AG04449 (cell line): ENCODE measurements at places on chromosomes 13 and 19.
A peak's percentile ranks its signal among the peaks of the same experiment; 100 is the strongest.

- no peak for DNase-seq
These were observed 55.1 kb downstream of the CDADC1 start for GRCh38 chr13:49302817-49303216.

- no peak for DNase-seq
These were observed 411.2 kb downstream of the FGF9 start for GRCh38 chr13:22082030-22082429.

- no peak for DNase-seq
These were observed 4.6 kb downstream of the GRIN2D start for GRCh38 chr19:48398102-48398374.

DNA sequence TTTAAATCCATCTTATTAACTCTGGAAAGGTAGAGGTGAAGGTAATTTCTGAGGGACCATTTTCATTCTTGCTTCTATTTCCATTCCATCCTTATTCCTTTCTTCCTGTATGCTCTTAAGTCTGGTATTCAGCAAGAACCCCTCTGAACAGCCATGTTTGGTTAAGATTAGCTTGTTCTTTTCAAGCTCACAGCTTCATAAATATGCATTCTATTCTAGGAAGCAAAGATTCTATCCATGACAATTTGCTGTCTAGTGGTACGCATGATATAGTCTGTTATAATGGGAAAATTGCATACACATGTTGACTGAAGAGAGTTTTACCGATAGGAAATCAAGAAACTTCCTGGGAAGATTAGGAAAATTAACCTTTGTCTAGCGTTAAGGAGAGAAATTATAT is 218.7 kb downstream of the HS6ST3 start:
- no peak for DNase-seq

DNA sequence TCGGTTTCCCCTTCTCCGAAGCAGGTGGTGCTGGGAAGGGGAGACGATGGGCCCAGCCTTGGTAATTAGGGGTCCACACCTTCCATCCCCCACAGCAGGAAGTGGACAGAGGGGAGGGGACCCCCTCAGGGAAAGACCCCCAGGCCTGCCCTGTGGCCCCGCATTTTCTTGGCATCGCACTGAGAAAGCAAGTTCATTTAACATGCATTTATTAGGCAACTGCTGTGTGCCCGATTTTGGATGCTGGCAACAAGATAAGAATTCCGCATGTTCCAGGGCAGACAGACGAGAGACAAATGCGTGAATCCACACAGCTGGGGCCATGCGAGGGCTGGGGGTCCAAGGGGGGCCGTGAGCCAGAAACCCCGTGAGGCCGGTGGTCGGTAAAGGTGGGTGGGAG is 28.4 kb downstream of the ARID3A start:
- no peak for DNase-seq

- no peak for DNase-seq
These were observed 57.9 kb upstream of the C1QTNF9 start for GRCh38 chr13:24251525-24251924.

GRCh38 chr13:24045597-24045996 is 114.9 kb upstream of the SPATA13 start:
- DNase-seq: no peak

DNA sequence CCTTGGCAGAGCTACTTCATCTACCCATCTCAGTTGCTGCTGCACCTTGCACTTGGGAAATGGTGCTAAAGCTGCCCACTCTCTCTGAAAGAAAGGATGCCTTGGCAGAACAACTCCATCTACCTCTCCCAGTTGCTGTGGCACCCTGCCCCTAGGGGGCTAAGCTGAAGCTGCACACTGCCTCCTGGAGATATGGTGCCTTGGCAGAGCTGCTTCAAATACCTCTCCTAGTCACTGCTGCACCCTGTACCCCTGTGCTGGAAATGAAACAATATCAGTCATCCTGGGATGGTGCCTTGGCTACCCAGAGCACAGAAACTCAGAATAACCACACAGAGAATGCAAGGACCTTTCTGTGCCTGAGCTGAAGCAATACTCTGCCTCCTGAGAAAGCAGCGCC is 615.8 kb downstream of the DIAPH3 start:
- DNase-seq: no peak

GRCh38 chr13:74184283-74184682 is 50.1 kb upstream of the KLF12 start:
- DNase-seq: no peak

- DNase-seq: no peak
These were observed 105.9 kb downstream of the AKAP11 start for GRCh38 chr13:42377640-42378382.

DNA sequence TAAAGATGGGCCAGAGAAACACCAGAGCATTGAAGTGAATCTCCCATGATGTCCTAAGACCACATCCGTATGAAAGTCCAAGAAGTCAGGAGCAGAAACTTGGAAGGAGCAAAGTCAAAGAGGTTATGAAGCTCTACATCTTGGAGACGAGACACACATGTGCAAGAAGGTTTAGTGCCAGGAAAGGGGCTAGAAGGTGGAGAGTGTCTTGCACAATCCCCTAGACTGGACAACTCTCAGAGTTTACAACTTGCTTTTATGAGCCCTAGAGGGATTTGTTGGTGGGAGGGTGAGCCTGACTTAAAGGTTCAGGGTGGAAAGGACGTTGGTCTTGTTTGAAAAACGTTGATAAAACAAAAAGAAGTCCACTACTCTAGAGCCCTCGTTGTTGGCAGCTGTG is 150.6 kb downstream of the GPC6 start:
- no peak for DNase-seq

GRCh38 chr19:19033176-19033425 is 216 bp downstream of the SUGP2 start:
- no peak for DNase-seq

DNA sequence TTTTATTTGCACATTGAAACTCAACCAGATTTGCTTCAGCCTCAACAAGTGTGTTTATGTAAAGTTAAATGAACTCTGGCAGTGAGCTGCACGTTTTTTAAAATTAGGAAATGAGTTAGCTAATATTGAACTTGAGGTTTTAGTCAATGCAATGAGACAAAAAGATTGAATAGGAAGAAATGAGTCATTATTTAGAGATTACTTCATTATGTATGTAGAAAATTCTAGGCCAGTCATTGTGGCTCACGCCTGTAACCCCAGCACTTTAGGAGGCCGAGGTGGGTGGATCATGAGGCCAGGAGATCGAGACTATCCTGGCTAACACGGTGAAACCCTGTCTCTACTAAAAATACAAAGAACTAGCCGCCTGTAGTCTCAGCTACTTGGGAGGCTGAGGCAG is 22.8 kb upstream of the CD70 start:
- no peak for DNase-seq

DNA sequence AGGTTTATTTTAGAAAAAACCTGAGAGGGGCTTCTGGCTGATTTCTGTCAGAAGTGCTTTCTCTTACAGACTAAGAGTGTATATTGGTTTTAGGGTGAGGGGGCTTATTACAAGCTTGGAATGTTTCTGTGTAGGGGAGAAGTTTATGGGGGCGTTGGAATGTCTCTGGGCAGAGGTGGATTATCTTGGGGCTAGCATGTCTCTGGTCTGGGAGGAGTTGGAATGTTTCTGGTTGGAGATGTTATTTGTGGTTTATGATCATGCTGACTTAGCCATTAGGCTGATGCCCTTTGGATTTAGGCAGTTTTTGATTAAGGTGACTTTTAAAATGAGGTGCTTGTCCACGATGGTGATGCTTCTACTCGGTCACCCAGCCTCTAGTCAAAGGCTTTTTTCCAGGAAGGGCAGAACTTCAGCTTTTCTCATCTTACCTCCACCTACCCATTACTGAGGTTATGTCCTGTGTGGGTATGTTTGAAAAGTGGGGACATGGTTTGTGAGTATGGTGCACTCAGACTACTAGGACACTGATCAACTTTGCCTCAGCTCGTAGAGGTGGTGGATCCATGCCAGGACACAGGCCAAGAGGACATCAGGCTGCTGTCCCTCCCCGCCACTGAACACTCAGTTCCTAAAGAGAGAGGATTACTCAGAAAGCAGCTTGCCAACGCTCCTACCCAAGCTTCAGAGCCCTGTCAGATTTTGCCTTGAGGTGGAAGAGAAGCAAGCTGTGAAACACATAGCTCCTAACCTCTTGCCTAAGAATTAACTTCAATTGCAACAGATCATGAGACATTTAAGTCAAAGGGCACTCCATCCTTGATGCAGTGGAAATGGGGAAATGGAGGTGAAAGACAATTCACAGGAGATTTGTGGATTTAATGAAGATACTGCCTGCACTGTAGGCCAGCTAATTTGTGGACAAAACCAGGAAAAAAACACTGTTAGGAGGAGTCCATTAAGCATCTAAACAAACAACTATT is 63.6 kb downstream of the ZNF44 start:
- no peak for DNase-seq

- no peak for DNase-seq
These were observed 68.4 kb downstream of the TEX26 start for GRCh38 chr13:31000889-31001288.

- DNase-seq: no peak
These were observed 1237.4 kb downstream of the UQCRFS1 start for GRCh38 chr19:27975419-27976005.

DNA sequence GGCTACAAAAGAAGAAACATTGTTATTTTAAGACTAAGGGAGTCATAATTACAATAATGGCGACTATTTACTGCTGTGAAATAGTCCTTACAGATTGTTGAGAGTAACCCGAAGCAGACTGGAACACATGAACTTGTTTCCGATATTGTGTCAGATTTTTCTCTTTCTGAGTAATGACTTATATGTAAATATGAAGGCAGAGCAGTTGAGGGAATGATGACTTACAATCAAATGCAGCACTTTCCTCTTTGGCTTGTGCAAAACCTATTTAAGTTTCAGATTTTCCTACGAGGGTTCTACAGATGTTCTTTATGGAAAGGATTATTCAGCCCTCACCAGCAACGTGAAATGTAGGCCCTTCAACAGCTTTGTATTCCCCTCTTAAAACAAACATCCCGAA is 198.6 kb downstream of the RGCC start:
- DNase-seq: no peak

GRCh38 chr13:34941835-34942731 is at the start of gene NBEA:
NBEA (plus strand) TSS chr13:34942270; CDS start chr13:34942821, 551 bp downstream.
- DNase-seq: no peak

GRCh38 chr19:29372091-29372415 is 153.7 kb upstream of the VSTM2B start:
- DNase-seq: no peak

DNA sequence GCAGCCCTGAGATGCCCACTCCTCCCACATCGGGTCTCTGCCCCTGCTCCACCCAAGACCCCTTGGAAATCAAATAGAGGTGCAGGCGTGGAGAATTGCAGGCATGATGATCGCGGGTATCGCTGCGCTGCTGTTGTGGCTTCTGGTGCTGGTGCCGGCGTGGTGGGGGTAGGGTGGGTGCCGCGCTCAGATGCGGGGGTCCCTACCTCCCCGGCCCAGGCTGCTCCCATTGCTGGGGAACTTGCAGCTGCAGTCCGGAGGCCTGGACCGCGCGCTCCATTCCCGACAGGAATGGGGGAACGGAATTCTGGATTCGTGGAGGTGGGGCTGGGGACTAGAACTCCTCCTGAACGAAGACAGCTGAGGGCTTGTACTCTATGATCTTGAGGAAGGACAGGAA is 20.4 kb downstream of the CYP2F1 start:
- no peak for DNase-seq

DNA sequence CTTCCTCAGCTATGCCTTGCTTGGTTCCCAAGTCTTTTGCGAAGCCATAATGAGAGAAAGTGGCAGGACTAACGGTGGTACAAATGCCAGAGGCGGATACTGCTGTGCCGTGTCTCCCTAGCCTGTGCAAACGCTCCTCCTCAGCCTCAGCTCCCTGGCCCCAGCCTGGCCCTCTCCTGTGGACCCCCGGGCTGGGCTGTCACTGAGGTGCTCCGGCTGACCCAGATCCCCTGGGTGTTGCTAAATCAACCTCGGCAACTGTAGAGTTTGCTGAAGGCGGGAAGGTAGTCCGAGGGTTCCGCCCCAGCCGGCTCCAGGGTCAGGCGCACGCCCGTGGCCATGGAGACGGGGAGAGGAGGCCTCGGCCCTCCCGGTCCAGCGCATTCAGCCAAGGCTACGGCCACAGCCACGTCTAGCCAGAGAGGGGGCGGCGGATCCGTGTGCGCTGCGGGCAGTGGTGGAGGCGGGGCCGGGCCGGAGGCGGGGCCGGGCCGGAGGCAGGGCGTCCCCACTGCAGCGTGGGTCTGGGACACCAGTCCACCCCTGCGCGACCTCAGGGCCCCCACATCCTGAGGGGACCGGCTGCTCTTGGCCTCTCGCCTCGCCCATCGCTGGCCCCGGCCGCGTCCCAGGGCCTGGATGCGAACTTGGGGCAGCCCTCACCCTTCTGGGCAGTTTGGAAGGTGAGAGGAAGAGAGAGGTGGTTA is 16.4 kb upstream of the ZNF492 start:
- DNase-seq: no peak

DNA sequence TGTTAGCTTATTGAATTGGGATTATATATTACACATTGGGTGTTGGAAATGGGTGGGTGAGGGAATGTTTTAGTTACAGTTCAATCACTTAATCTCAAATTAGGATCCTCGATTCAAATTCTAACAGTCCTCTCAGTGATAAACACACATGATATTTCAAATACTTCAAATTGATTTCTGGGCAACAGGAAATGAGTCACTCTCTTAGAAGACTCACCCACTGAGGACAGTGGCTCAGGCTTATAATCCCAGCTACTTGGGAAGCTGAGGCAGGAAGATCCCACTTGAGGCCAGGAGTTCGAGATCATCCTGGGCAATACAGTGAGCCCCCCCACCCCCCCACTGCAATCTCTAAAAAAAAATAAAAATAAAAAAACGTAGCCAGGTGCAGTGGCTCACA is 435.3 kb downstream of the KLF12 start:
- no peak for DNase-seq

GRCh38 chr19:7611541-7612279 is 16.0 kb downstream of the CAMSAP3 start:
- no peak for DNase-seq

DNA sequence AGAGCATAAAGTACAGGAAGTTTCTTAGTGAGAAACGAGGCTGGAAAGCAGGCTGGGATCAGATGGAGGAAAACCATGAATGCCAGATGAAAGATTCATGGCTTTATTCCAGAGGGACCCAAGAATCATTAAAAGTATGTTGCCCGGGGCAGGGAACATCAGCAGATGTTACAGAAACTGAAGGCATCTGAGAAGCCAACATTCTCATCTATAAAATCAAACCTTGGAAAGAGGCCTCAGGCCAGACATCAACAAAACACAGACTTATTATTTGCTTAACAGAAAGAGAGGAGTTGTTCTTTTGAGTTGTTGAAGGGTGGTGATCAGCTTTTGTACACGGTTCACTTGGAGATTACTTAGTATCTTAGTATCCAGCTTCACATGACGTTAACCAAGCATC is 543.6 kb downstream of the RFC3 start:
- DNase-seq: peak; percentile 16

- DNase-seq: no peak
These were observed 2.5 kb upstream of the NR2F6 start for GRCh38 chr19:17248011-17248776.

- DNase-seq: no peak
These were observed 7.5 kb upstream of the PSPN start for GRCh38 chr19:6383188-6383587.
